Stimulated activated CD8-positive, alpha-beta memory T cell treated with anti-CD3 and anti-CD28 coated beads, Interleukin-4, amount 100 ng/mL, for 4 hours (primary cell): ENCODE measurements at places on chromosomes 5 and 9.

DNA sequence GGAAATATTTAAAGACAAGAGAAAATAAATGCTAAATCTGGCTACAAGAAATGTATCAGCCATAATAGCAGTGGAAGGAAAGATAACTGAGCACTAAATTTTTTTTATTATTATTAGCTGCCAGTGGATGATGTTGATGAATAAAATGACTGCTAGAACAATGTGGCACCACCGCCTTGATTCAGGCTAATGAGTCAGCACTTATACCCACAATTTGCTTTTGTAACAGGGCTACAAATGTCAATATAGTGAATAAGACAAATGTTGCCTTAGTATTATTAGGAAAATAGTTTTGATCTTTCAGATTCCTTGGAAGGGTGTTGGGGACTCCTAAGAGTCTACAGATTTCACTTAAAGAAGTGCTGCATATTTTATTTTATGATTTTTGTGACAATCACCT, 555.2 kb upstream of the GRAMD2B start:
- no peak for DNase-seq

DNA sequence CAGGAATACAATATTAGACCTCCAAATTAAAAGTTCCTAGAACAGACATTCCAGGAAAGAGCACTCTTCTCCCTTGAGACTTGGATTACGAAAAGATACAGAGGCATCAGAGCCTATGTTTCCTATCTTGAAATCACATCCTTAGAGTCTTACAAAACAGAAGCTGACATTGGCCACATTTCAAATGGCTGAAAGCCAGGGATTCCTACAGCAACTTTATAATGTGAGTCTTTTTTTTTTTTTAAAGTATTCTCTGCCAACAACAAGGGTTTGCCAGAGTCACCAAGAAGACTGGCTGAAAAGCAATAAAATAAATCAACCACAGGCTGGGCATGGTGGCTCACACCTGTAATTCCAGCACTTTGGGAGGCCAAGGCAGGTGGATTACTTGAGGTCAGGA, 63.1 kb downstream of the TRPM6 start:
- no peak for DNase-seq

GRCh38 chr5:170757182-170757601, 26.3 kb upstream of the GABRP start:
- no peak for DNase-seq

- no peak for DNase-seq
Observed at GRCh38 chr9:131942146-131942720, 137.4 kb downstream of the MED27 start.

DNA sequence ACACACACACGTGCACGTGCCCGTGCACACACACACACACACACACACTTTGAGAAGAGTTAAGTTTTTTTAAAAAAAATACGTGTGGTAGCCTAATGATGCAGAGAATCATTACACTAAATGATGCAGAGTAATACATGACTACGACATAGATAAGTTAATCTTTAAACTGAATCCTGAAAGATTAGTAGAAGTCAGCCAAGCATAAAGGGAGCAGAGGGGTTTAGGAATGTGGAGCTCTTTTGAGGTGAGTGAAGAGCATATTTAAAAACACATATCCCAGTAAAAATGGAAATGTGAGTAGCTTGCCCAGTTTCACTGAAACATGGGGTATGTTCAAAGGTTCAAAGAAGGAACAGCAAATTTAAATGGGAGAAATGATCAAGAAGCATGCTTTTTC, 61.3 kb upstream of the TYRP1 start:
- no peak for DNase-seq

GRCh38 chr5:32330126-32330971, 17.6 kb upstream of the MTMR12 start:
- no peak for DNase-seq

GRCh38 chr5:169571355-169571754, 12.2 kb upstream of the SPDL1 start:
- DNase-seq = no peak

- no peak for DNase-seq
Observed at GRCh38 chr5:1217596-1218206, 7.5 kb upstream of the SLC6A18 start.

- DNase-seq = no peak
Observed at GRCh38 chr5:177526191-177526590, 9.4 kb upstream of the DDX41 start.

- no peak for DNase-seq
Observed at GRCh38 chr9:127561491-127562278, 50.4 kb upstream of the STXBP1 start.

DNA sequence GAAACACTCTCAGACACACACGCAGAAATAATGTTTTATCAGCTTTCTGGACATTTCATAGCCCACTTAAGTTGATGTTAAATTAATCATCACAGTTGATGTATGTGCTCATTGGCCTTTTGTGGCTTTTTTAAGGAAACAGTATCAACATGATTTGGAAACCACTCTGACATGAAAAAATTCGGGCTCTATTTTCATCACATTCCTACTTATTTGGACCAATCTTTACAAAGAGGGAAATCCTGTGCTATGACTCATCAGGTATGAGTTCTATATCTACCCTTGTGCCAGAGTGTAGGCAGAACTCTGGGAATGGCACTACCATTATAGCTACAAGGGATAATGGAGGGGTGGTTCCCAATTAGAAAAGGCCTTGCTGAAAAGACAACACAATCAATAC, 388.4 kb upstream of the PTGER4 start:
- no peak for DNase-seq

DNA sequence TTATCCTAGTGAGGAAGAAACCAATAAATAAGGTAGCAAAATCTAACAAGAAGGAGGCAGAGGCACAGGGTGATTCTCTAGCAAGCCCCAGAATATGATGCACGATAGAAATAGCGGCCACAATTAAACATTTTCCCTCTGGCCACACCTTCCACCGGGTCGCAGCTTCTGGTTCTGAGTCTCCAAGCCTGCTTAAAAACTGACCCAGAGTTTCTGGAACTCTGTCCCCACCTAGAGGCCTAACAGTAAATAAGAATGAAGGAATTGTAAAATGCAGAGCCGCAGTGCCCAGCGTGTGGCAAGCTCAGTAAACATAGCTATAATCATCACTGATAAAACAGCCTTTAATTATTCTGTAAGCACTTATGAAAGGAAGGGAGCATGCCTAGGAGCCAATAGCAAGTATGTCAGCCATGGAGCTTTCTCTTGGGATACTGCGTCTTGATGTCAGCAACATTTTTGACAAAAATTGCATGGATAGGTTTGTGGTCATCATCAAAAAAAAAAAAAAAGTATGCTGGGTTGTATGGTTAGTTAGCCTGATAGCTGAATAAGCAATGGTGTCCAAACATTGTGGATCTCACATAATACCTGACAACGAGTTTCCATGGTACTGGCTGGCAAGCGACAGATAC, 465.5 kb downstream of the DNAH5 start:
- DNase-seq = no peak

DNA sequence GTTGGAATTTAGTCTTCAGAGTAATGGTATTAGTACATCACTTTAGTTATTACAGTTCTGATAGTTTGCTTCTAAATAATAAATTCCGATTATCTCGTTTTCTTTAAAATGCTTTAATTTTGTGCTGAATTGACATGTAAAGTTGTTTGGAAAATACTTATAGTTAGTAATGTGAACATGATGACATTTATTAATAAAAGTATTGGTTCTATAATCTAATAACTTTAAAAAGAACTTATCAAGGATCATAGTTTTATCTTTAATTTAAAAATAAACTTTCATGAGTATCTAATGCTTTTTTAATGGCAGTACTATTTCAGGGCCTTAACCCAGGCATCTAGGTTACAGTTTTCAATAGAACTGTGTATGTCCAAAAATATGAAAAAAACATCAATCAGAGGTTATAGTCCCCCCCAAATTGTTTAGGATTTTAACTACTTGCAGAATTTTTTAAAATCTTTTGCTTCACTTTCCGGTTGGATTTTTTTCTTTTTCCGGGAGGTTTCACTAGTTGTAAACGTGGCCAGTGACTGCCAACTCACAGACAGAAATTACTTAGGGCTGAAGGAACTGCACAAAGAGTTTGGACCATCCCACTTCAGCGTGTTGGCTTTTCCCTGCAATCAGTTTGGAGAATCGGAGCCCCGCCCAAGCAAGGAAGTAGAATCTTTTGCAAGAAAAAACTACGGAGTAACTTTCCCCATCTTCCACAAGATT, 680 bp downstream of the GPX8 start:
- no peak for DNase-seq

DNA sequence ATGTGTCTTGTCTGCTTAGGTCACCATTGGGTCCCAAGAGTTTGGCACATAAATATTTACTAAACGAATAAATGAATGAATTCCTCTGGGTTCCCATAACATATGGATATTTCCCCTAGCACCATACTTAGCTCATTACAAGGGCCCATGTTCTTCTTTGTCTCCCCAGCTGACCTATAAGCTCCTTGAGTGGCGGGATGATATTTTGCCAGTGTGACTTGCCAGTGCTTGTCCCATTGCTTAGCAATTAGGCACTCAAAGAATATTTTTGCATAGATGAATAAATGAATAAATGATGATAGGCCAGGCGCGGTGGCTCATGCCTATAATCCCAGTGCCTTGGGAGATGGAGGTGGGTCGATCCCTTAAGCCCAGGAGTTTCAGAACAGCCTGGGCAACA, 16.9 kb upstream of the CTNNA1 start:
- DNase-seq = no peak

DNA sequence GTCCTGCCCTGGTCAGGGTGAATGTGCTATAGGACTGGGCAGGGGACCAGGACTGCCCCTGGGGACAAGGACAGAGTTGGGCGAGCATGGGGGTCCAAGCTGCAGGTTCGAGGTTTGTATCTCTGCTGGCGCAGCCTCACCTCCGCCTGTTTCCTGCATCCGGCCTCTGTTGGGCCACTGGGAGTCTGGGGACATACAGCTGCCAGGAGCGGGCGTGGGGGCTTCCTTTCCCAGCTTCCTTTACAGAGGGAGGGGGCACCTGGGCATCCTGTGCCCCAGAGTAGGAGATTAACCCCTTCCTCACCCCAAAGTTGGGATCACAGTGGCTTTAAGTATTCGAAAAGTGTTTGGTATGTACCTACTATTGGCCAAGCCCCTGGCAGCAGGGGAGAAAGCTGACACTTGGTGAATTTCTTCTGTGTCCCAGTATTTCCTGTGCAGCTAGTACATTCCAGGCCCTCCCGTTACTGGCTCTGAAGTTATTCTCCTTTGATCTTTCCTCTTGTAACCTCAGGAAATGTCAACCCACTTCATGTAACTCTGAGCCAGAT, 19.0 kb downstream of the OLFML2A start:
- no peak for DNase-seq

GRCh38 chr5:37002176-37002751, 125.7 kb downstream of the NIPBL start:
- no peak for DNase-seq

DNA sequence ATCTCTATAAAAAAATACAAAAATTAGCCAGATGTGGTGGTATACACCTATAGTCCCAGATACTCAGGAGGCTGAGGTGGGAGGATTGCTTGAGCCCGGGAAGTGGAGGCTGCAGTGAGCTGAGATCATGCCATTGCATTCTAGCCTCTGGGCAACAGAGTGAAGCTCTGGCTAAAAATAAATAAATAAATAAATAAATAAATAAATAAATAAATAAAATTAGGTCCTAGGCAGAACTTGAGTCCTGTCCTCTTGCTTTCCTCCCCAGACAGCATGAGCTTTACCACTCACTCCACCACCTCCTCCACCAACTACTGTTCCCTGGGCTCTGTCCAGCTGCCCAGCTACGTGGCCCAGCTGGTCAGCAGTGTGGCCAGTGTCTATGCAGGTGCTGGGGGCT, 31.6 kb upstream of the SPZ1 start:
- no peak for DNase-seq

- DNase-seq = no peak
Observed at GRCh38 chr5:143913008-143913752, 101.2 kb downstream of the HMHB1 start.

- DNase-seq = no peak
Observed at GRCh38 chr5:174145821-174146220, 100.3 kb downstream of the NSG2 start.

DNA sequence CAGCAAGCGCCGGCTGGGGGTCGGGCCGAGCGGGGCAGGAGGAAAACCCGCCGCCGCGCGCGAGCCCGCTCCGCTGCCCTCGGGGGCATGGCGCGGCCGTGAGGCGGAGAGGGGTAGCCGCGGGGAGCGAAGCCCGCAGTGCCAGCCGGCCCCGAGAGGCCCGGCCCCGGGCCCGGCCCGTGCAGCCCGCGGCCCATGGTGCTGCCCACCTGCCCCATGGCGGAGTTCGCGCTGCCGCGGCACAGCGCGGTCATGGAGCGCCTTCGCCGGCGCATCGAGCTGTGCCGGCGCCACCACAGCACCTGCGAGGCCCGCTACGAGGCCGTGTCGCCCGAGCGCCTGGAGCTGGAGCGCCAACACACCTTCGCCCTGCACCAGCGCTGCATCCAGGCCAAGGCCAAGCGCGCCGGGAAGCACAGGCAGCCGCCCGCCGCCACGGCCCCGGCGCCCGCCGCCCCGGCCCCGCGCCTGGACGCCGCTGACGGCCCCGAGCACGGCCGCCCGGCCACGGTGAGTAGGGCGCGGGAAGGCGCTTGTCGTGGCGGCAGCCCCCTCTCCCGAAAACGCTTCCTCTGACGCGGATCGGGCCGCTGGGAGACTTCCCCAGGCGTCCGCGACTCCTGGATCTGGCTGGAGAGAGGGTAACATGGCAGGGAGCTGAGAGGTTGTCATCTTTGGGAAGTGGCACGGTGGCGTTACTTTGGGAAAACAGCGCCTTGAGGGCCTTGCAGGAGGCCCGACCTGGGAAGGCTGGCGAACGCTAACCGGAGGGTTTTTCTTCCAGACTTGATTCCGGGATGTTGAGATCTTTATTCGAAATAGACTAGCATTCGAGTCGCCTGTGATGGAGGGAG, 523 bp downstream of the MAML1 start:
- DNase-seq = no peak

GRCh38 chr5:81834021-81834660, 83.2 kb upstream of the SSBP2 start:
- DNase-seq = no peak

DNA sequence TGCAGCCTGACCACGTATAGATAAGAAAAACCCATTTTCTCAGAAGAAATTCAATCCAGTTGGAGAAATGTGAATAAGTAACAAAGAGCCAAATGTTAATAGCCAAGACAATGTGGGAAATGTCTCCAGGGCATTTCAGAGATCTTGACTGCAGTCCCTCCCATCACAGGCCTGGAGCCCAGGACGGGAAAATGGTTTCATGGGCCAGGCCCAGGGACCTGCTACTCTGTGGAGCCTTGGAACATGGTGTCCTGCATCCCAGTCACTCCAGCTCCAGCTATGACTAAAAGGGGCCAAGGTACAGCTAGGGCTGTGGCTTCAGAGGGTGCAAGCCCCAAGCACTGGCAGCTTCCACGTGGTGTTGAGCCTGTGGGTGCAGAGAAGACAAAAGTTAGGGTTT, 490.0 kb downstream of the CYLC2 start:
- no peak for DNase-seq
